ENCODE measurements at places on chromosomes 2 and 18.

DNA sequence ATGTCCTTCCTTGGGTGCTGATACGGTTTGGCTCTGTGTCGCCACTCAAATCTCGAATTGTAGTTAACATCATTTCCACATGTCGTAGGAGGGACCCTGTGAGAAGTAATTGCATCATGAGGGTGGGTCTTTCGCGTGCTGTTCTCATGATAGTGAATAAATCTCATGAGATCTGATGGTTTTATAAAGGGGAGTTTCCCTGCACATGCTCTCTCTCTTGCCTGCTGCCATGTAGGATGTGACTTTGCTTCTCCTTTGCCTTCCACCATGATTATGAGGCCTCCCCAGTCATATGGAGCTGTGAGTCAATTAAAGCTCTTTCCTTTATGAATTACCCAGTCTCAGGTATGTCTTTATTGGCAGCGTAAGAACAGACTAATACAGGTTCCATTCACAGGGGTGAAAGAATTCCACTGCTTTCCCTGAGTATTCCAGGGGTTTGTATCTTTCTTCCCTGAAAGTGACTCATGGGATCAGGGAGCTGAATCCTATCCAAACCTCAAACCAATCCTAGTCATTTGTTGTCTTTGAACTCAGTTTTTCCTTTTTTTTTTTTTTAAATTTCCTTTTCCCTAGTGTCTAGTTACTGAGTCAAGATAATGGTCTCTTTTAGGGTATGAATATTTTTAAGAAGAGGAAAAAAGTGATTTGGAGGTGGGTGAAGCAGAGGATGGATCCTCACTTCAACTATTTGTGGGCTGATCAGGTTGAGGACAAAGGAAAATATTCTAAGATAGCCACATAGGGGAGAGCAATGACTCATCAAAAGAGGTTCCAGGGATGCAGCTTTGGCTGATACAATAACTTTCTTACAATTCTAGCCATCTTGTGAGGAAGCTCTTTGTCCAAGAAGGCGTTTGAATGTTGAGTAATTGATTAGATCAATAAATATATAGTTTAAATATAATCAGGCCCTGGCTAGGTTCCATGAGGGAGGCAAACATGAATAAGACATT is 19.5 kb upstream of the KCNE4 start:
- DNase-seq: no peak

DNA sequence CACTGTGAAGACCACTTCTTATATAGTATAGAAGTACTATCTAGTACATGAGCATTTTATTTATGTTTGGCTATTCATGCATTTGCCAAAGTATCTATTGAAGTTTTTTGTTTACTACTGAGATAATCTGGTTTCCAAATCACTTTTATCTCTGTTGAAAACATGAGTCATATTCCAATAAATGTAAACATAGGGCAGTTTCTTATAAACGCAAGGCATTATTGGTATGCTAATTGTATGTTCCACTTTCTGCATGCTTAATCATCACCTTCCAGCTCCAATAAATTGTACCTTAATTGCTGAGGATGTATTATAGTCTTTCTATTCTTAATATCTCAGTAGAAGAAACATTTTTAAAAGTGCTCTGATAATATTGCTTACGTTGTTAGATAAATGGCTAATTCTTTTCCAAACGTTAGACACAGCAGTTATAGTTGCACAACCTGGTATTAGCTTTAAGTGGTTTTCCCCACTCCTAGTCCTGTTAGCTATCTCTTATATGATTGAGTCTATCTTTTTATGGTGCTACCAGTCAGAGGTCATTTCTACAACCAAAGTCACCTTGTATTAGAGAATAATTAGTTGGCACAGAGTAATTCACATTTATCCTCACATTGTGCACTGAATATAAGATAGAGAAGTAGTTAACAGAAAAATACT is 17.2 kb downstream of the ITGA4 start:
- no peak for DNase-seq

DNA sequence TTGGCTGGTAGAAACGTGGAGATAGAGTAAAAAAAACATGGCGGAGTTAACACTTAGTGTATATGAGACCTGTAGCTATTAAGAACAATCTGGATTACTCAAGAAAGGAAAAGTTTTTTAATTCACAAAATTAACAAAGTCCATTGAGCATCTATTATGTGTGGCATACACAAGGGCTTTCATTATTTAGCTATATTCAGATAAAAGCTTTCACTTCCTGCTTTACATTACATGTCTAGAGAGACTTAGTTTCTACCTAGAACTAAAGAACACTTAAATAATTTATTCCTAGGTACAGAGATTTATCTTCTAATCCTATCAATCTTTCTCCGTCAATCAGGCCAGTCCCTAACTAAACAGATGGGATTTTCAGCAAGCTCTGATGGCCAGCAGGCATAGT is 196.0 kb upstream of the SLC39A10 start:
- no peak for DNase-seq

- DNase-seq: no peak
These were observed 156.0 kb downstream of the TGIF1 start for GRCh38 chr18:3605954-3606443.

- DNase-seq: no peak
These were observed 167.3 kb downstream of the ASXL3 start for GRCh38 chr18:33745151-33745795.

DNA sequence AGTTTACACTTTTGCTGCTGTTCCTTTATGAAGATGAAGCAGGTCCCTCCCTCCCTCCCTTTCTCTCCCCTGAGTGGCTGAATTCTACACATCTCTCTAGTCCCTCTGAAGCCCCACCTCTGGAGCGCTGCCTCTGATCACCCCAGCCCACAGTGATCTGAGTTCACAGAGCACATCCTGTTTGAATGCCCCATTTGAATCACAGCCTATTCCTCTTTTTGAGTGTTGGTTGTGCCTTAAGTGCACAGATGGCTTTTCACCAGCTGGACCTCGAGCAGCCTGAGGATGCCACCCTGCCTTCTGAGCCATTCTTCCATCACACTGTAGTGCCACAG is 87.1 kb downstream of the ITGB1BP1 start:
- DNase-seq: no peak

DNA sequence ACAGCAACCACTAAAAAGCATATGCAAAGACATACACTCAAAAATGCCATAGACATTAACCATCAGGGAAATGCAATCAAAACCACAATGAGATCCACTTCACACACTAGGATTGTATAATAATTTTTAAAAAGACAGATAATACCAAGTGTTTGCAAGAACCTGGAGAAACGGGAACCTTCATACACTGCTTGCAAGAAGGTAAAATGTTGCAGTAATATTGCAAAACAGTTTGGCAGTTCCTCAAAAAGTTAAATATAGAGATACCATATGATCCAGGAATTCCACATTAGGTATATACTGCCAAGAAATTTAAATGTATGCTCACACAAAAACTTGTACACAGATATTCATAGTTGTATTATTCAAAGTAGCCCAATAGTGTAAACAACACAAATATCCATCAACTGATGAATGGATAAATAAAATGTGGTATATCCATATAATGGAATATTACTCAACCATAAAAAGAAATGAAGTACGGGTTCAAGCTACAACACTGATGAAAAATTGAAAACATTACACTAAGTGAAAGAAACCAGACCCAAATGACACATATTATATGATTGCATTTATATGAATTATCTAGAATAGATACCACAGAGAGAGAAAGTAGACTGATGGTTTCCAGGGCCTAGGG is 14.7 kb upstream of the CHMP3 start:
- DNase-seq: no peak

DNA sequence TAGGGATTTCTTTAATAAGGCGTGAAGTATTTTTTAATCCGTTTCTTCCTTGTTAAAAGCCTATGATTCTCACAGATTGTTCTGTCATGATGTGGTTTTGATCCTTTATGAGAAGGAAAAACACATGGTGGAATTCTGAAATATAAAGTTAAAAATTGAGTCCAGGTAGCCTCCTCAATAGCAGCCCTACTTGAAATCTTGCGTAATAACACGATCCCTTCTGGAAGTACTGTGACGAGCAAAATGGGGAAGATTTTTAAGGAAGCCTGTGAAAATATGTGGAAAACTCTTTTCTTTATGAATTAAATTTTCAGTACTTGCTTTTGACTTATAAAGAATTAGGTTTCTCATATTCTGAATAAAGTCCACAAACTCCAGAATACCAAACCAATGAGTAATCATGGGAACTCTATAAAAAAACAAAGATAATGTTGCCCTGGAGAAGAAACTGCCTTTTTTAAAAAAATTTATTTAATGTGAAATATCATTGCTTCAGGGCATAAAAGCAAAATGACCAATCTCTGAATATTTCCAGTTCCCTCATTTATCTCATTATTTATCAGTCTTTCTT is 476.4 kb upstream of the ZEB2 start:
- DNase-seq: no peak

DNA sequence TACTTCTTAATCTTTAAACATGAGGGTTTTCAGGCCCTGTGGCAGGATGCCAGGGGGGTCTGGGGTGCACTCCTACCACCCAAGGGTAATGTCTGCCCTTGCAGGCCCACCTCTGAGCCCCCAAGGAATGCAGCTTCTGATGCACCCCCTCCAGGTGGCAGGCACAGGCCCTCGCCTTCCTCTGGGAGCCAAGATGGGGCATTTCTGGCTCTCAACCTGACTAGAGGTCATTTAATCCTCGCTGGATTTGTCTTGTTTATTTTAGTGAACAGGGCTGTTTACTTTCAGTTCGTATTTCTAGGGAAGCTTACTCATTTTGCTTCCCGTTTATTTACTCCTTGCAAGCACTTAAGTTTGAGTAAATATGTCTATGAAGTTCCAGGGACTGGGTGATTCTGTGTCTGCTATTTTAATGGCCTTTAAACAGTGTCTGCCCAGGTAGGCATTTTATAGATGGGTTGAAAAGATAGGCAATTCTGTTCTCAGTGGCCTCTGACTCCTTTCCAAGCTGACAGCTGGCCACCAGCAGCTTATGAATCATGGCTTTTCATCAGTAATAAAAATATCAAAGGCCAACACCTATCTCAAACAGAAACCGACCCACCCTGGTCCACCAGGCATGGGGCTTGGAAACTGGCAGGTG is 11.1 kb upstream of the DNPEP start:
- DNase-seq: no peak

DNA sequence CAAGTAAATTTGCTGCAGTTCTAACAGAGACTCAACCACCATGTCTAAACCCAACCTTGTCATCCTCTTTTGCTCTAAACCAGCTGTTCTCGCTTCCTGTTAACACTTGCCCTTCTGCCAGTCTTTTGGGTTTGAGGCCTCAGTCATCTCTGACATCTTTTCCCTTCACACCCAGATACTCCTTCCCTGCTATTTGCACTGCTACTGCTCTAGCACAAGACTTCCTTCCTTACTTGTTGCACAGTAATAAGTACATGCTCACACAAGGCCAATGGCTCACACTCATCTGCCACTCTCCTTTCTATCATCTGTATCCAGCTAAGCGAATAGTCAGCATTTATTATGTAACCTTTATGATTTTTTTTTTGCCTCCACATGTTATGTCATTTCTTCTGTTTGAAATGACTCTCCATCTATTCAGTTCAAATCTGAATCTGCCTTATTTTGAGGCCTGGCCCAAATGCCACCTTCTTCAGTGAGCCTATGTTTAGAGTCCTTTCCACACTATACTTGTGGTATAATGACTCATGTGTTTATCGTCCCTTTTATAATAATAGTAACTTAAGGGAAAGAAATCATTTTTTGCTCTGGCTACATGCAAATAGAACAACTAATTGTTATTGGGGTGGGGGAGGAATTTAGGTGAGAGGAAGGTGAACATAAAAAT is 22.5 kb upstream of the CDKL4 start:
- no peak for DNase-seq

GRCh38 chr2:127563458-127564428 is 28.3 kb downstream of the MYO7B start:
- peak; percentile 21 for DNase-seq

- no peak for DNase-seq
These were observed 78.1 kb downstream of the CIB4 start for GRCh38 chr2:26562811-26563645.

DNA sequence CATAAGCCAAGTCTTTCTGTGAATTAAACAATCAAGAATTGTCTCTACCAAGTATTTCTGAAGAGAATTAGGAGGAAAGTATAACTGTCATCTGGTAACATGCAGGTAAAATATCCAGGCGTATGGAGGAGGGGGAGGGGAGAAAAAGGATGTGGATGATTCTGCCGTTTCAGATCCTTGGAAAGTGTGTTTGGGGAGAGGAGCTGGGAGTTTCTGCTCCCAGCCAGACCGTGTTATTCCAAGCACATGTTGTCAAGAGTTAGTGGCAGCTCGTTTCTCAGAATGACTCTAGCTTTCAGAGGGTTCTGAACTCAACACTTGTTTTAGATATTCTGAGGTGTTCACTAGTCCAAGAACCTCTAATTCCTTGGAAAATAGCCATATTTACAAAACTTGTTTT is 137.6 kb downstream of the FAM124B start:
- DNase-seq: no peak

GRCh38 chr2:174878537-174879147 is 114.4 kb upstream of the CHRNA1 start:
- DNase-seq: no peak

DNA sequence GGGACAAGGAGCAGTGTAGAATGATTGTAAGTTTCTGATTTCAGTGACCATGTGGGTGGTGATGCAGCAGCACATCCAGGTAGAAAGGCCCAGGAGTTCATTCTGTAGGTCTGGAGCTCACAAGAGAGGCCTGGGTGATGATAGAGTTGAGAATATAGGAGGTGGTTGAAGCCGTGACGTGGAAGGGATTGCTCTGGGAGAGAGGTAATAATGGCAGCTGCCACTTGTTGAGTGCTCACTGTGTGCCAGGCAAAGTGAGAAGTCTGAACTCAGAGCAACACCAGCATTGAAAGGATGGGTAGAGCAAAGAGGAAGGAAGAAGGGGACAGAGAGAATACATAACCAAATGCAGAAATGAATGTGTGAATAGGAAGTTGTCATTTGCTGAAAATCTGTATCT is 3.3 kb downstream of the TTLL4 start:
- no peak for DNase-seq

DNA sequence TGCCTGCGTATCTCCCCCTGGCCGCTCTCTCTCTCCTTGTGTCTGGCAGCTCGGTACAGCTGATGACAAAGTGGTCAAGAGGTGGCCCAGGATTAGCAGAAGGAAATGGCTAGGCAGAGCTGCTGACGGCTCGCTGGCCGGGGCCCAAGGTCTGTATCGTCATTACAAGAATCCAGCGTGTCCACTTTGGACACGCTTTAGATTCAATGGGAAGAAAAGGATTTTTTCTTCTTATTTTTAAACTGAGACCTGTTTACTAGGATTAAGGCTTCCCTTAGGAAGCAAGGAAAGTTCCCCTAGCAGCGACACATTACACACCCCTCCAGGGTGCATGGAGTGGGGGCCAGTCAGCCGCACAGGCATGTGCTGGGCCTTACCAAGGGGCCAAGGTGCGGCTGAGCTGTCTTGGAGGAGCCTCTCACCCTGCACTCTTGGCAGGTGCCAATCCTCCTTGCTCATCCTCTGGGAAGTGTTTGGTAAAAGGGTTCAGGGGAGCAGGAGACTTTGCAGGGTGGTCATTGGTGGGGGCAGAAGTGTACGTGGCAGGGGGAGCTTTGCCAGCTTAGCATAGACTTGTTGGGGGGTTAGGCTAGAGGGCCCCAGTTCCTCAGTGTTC is 76.8 kb downstream of the POLR1A start:
- DNase-seq: no peak

DNA sequence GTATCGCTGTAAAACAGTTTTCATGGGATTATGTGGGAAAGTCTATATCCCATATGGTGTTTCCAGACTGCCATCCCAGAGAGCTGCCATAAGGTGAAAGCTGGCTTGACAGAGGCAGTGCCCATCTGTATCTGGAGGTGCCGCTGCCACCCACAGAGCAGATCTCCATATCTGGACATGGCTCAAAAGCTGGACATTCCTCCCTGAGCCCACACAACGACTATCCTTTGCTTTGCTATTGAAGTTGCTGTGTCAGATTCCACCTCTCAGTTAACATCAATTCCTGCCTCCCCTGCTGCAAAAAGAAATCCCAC is 55.2 kb downstream of the RND3 start:
- no peak for DNase-seq

Measured in activated CD4-positive, alpha-beta T cell treated with anti-CD3 and anti-CD28 coated beads, Interleukin-2, amount 50 U/mL, for 48 hours (primary cell).